Glutamatergic neuron (in vitro differentiated cells): ENCODE measurements at places on chromosomes 11 and 22.

- DNase-seq = no peak
These were observed 52.8 kb downstream of the LRRC32 start for GRCh38 chr11:76617553-76618265.

- DNase-seq = no peak
These were observed 27.7 kb downstream of the FAM227A start for GRCh38 chr22:38628444-38628843.

- peak; percentile 81 for DNase-seq
These were observed 1.0 kb downstream of the POU2AF3 start for GRCh38 chr11:111299101-111300026.

DNA sequence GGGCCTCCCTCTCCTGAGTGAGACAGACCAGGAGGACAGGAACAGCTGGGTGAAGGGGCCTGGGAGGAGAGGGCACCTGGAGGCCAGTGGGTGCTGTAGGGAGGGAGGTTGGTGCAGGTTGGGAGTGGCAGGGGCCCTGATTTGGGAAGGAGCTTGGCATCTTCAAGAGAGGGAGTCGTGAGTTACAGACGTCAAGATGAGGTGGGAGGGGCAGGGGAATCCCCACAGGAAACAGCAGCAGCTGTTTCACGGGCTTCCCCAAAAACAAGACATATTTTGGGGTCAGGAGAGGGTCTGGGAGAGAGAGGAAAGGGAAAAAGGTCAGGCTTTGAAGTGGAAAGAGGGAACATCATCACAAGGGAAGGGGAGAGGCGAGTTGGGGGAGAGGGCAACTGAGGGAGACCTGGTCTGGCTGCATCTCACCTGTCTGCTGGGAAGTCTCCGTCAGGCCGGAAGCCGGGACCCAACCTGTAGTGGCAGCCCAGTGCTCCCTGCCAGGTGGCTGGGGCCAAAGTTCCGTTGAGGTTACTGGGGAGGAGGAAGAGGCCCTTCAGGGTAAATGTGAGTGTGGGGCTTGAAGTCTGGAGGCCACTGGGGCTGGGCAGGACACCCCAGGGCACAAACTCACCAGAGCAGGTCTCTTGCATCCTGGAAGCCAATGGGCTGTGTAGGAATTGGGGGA is 4.4 kb downstream of the NAALADL1 start:
- DNase-seq = no peak
